ENCODE measurements at places on chromosomes 12 and 14.

- no peak for DNase-seq
These were observed 176.1 kb downstream of the FUT8 start for GRCh38 chr14:65588426-65589140.

DNA sequence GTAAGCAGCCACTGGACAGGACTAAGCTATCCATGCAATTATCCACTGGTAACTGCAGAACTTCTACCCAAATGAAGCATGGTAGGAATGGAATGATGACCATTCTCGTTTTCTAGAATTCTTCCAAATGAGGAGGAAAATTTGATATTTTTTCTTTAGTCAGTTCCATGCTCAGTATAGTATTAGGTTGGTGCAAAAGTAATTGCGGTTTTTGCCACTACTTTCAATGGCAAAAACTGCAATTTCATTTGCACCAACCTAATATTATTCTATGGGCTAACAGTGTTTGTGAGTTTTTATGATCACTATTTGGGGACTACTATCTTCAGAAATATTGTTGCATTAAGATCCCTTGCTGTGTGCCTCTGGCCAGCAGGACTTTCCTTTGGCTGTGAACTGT is 42.9 kb upstream of the PELI2 start:
- no peak for DNase-seq

GRCh38 chr14:99067141-99067920 is 204.7 kb downstream of the BCL11B start:
- DNase-seq, result no peak

DNA sequence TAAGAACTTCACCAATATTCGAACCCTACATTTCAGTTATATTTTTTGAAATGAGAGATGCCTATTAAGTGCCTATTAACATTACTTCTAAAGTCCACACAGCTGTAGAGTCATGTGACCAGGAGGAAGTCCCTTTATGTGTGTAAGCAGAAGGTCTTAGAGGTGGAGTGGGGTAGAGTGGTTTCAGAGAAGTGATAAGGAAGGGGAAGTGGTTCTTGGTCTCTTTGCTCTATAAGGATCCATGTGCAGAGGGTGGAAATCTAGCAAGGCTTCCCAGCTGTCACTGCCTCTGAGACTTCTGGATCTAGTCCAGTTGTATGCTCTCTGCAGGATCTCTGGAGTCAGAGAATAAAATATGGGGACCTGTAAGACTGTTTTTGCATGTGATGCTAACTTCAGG is 673.9 kb downstream of the FLRT2 start:
- no peak for DNase-seq

DNA sequence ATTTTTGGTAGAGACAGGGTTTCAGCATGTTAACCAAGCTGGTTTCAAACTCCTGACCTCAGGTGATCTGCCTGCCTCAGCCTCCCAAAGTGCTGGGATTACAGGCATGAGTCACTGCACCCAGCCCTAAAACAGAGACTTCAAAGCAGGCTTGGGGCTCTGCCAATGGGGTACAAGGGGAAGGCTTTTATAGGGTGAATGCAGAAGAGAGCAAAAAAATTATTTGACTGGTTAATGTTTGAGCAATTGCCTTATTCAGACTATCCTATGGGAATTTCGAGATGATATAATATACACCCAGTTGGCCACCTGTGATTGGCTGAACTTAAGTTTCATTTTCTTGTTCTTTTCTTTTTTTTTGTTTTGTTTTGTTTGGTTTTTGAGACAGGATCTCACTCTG is 31.5 kb upstream of the ACTN1 start:
- DNase-seq, result peak; percentile 45

GRCh38 chr12:86681060-86681459 is 424.9 kb upstream of the MGAT4C start:
- no peak for DNase-seq
